ENCODE measurements at places on chromosomes 1 and 21. TPM values are rescaled to one million over a fixed set of nuclear protein-coding genes. Genes with fewer than 3 reads are reported as not detected.

DNA sequence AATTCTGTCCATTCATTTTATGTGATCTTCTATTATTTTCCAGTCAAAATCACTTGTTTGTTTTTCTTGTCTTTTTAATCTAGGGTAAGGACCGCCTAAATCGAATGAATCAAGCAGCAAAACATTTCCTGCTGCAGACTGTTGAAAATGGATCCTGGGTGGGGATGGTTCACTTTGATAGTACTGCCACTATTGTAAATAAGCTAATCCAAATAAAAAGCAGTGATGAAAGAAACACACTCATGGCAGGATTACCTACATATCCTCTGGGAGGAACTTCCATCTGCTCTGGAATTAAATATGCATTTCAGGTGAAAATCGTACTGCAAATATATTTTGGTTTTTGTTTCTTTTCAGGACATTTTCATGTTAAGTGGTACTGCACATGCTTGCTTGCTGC is 20.5 kb downstream of the CLCA4 start:
- DNase-seq, result no peak
- H3K4me1 ChIP-seq, result no peaks in the 10 kb centered on the region
- H3K36me3 ChIP-seq, result no peaks in the 10 kb centered on the region
- no peaks in the 10 kb centered on the region for H3K27me3 ChIP-seq
- H3K4me3 ChIP-seq, result no peak overlapping the region

- peaks cover 47% of the 10 kb centered on the region for H3K36me3 ChIP-seq
- no peaks in the 10 kb centered on the region for H3K27me3 ChIP-seq
- no peaks in the 10 kb centered on the region for H3K4me1 ChIP-seq
- no peak overlapping the region for H3K27ac ChIP-seq
These were observed 121.2 kb downstream of the PIK3R3 start for GRCh38 chr1:46011121-46011695.

DNA sequence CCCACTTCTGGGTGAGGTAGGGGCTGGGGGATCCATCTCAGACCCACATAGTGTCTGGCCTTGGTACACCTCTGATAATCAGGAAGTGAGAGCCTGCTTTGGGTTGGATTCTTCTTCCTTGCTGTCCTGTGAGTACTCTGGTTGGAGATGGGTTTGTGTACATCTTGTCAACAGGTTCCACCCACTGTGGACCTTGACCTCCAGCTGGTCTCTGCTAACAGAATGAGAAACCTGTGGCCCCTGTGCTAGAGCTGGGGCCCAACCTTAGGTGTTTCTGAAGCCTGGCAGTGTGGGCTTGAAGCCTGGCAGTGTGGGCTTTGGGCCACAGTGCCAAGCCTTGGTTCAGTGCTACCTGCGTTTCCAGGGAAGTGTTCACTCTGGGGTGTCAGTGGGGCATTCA is 2.6 kb downstream of the ZBTB48 start:
- peaks cover 40% of the 10 kb centered on the region for H3K4me1 ChIP-seq
- no peak overlapping the region for H3K4me3 ChIP-seq
- H3K36me3 ChIP-seq, result peaks cover 10% of the 10 kb centered on the region
- no peak for DNase-seq

Gene TNNT2
- 408 TPM for total RNA-seq
